ENCODE measurements at places on chromosomes 7 and 10.

- DNase-seq, result peak; percentile 55
These were observed 27.8 kb upstream of the ITGB1 start for GRCh38 chr10:32985775-32986350.

- DNase-seq, result peak; percentile 37
These were observed 65.2 kb downstream of the GOLGA7B start for GRCh38 chr10:97914837-97915211.

- DNase-seq, result peak; percentile 12
These were observed 77.9 kb downstream of the HERPUD2 start for GRCh38 chr7:35617041-35617440.

DNA sequence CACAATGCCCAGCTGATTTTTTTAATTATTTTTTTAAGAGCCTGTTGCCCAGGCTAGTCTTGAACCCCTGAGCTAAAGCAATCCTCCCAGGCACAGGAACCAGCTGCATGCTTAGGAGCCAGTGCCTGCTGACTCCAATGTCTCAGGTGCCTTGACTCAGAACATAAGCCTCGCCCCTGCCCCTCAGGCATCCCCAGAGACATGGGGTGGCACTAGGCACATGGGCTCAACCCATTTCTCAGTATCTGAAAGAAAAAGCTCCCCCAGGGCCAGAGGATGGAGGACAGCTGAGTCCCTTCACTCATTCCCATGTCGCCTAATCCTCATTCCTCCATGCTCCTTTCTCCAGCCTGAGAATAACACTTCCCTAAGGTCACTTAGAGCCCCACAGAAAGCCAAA is 39.1 kb downstream of the KCNH2 start:
- no peak for DNase-seq

DNA sequence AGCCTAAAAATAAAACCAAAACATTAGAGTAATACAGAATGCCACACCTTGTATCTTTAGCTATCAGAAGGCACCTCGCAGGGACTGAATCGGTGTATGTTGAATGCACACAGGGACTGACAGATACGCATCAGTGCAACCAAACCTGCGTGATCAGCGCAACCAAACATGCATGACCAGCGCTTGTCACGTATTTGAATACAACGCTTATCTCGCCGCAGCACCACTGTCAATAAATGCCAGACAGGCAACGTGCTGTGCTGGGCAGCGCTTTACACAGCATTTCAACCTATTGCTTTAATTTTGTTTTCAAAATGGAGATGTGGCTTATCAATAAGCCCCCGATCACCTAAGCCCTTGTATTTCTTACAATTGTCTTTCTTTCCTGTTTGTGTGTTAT is 242.4 kb downstream of the SFMBT2 start:
- DNase-seq, result no peak

DNA sequence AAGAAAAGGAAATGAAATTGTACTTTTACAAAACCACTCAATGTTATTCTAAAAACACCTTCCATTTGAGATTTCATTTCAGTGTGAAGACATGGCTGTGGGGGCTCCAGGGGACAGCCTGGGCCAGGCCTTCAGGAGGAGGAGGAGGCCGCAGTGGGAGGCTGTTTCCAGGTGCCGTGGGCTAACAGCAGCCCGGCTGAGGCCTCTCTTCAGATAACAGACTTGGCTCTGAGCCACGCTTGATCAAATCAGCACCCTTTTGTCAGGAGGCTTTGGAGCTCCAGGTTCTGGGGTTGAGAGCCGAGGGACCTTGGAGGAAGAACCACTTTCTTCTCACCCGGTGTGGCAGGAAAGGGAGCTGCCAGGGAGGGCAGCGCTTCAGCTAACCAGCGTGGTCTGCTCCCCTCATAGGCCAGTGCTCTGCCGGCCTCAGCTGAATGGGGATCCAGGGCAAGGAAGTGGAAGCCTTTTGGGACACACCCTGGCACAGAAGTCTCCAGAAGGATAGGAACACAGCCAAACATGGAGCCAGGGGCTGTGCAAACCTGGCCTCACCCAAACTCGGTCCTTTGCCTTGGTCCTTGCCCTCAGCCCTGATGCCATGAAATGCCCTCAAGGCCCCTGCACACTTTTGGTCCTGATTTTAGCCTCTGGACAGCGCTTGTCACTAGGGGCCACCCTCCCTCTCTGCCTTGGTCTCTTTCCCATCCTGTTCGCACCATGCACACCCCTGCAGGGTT is 23.5 kb upstream of the CHST15 start:
- DNase-seq, result no peak

DNA sequence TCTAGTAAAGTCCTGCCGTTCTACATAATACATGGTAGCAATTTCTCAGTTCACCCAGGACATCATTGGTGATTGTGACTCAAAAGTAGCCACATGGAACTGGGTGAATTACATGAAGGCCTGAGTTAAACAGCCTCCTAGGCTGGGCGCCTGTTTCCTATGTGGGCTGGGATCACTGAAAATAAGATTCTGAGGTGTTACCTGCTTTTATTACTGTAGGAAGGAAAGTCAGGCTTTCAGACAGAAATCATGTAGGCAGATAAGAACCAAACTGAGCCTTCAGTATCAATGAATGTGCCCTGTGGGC is 160.4 kb downstream of the CAMK1D start:
- DNase-seq, result no peak

DNA sequence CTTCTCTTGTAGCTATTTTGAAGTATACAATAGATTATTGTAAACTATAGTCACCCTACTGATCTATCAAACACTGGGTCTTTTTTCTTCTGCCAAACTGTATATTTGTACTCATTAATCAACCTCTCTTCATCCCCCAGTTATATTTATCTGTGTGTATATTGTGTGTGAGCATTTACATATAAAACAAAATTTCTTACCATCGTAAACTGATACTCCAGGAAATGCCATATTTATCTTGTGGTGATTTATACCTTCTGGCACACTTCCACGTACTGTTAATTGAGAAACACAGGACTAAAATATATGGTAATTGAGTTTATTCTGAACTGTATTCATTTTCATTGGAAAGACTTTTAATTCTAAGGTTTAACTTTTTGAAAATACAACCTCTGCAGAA is 18.9 kb downstream of the ANLN start:
- no peak for DNase-seq

GRCh38 chr10:31343009-31343408 is 24.0 kb downstream of the ZEB1 start:
- no peak for DNase-seq

DNA sequence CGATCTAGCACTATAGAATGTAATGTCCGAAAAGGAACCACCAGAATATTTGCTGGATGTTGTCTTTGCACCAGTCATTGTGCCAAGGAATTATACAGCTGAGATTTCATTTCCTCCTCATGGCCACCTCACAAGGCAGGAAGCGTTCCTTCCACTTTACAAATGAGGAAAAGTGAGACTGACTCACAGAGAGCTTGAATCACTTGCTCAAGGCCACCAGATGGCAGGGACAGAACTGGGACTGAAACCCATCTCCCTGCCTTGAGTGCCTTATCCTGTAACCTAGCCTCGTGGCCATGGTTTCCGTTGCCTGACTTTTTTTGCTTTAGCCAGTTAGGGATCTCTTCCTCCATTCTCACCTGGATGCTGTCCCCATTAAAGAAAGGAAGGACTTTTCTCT is 44.7 kb upstream of the PDZD8 start:
- no peak for DNase-seq

DNA sequence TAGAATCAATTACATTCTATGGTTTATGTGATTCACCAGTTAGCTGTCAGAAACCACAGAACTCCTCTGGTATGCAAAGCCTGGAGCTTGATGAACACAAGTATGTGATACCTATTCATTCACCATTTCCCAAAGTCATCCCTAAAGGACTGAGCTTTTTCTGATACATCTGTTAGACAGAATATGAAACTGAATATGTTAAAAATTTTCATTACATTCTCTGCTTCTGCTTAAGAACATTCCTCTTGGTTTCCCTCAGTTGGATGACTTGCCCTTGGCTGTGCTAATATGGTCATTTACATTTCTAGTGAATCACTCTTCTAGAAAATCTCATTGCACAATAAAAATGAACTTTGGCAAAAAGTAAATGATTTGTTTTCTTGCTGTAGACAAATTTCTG is 10.8 kb upstream of the PON1 start:
- DNase-seq, result no peak

DNA sequence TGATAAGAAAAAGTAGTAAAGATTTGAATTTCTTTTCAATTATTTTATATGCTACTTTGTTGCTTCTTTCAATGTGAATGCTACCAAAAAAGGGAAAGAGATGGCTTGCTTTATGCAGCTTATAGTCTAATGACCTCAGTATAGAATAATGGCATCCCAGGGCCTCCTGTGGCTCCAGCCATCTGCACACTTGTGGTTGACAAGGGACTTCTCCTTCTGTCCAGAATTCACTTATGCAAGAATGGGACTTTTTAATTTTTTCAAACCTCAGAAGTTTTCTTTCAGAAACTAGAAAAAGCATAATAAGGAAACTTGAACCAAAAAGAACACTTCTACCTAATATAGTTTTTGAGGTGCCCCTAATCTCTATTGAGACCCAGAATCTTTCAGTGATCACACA is 310.9 kb downstream of the CTNNA3 start:
- peak; percentile 6 for DNase-seq

DNA sequence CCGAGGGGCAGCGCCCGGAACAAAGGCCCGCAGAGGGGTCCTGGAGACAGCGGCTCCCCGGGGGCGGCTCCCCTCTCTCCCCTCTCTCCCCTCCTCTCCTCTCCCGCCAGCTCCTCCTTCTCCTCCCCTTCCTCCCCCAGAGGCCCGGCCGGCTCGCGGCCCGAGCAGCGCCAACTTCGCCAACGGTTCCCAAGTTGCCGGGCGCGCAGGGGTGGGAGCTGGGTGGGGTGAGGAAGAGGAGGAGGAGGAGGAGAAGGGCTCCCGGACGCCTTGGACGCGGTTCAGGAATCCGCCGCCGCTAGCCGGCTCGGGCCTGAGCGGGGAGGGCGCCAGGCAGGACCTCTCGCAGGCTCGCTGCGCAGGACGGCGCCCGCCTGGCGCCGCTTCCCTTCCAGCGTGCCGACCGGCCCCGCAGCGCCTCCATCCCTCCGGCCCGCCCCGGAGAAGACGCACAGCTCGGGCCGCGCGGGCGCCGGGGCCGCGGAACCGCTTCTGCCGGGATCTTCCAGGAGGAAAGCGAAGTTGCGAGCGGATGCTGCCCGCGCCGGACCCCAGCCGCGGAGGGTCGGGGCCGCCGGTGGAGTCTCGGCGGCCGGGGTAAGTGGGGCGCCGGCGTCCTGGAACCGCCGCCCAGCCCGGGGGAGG is at the start of gene CHST3:
Gene CHST3 (plus strand): TSS at position 298 of the 645 bp plus-strand sequence. CDS start 41,448 bp downstream, outside the sequence.
- DNase-seq, result peak; percentile 79

GRCh38 chr7:151938550-151938949 is 17.7 kb upstream of the GALNTL5 start:
- no peak for DNase-seq

GRCh38 chr7:37947138-37947940 is 26.9 kb downstream of the EPDR1 start:
- peak; percentile 20 for DNase-seq

GRCh38 chr10:70886921-70887665 is 1.3 kb downstream of the PCBD1 start:
- DNase-seq, result no peak

GRCh38 chr7:12979181-12979580 is 291.7 kb downstream of the ARL4A start:
- no peak for DNase-seq

DNA sequence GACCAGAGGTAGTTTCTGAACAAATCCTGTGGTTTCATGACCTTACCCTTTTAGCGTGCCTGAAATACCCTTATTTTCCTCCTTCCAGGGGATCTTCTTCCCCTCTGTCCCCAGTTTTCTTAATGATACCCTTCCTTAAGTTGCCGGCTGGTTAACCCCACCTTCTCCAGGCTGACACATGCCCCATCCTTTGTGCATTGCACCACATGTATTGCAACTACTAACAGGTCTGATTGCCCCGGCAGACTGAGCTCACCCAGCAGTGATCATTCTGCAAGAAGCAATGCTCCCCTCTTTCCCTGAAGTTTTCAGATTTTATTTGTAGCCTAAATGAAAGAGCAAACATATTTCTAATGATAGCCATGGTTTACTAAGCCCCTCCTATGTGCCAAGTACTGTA is 108.2 kb downstream of the HIP1 start:
- no peak for DNase-seq

- DNase-seq, result no peak
These were observed 3.8 kb downstream of the NKX2-3 start for GRCh38 chr10:99536338-99537085.

GRCh38 chr10:70053218-70053840 is 683 bp downstream of the MACROH2A2 start:
- DNase-seq, result peak; percentile 22

DNA sequence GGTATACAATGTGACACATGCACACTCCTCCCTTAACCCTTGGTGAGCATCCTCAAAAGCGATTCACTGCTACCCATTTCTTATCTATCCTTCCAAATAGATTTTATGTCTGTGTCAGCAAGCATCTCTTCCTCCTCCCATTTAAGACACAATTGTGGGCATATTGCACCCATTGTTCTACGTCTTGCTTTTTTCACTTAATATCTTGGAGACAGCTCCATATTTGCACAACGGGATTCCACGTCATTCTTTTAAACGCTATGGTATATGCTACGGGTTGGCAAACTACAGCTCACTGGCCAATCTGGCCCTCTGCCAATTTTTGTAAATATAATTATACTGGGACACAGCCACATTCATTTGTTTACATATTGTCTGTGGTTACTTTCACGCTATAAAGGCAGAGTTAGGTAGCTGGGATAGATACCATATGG is 88.6 kb downstream of the RNF216 start:
- DNase-seq, result no peak

DNA sequence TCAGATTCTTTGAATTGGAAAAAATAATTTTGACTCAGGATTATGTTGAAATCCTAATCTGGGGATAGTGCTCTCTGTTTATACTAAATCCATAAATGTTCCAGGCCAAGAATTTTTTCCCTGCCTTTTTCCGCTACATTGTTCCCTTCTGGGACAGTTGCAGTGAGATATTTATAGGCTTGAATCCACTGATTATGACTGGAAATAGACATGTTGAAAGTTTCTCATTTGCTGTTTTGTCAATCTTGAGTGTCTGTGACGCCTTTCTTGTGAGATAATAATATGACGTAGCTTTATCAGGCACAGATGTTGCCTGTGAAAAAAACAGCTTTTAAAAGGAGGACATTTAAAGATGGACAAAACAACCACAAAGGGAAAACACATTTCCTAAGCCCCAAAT is 155.9 kb downstream of the ARID5B start:
- DNase-seq, result peak; percentile 96

- peak; percentile 17 for DNase-seq
These were observed 11.8 kb upstream of the OPN4 start for GRCh38 chr10:86642499-86642898.
